ENCODE measurements at places on chromosomes 6 and 20.

DNA sequence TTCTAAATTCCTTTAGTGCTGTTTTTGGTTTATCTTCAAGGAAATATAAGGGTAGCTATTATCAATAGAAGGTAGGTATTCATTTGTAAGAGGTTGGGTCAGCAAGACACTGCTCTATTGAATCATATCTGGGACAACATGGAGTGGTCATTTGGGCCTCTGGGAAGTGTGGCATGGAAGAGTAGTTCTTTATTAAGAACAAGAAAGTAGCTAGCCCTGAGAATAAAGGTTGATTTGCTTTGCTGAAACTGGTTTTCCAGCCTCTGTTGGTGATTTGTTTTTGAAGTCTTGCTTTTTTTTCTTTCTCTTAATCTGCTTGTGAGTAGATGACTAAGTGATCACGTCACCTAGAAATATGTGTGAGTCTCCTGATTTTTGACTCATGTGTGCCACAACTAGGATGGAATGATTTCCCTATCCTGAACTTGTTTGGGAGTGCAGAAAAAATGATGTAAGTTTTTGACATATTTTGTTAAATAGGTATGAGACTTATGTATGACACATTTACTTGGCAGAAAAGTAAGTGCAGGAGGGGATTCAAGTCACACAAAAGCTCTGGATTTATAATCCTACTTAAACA, 381.8 kb downstream of the CENPW start:
- no peak for DNase-seq

- DNase-seq: no peak
Measured at GRCh38 chr6:21438237-21438985, 155.1 kb upstream of the SOX4 start.

DNA sequence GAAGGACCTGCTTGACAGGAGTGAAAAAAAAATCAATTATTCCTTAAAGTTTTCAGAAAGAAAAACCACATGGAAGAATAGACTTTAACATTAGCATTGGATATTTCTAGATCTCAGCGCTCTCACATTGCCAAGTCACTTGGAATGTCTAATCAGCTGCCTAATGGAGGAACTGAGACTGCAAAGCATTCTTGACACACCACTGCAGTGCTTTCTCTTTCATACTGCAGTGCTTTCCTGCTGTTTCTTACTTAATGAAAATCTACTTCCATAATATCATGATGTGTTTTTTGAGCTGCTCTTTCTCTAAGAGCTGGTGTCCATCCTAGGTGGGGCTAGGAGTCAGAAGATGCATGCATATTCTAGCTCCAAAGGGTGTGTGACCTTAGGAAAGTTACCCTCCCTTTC, 20.4 kb upstream of the MCM3 start:
- no peak for DNase-seq

DNA sequence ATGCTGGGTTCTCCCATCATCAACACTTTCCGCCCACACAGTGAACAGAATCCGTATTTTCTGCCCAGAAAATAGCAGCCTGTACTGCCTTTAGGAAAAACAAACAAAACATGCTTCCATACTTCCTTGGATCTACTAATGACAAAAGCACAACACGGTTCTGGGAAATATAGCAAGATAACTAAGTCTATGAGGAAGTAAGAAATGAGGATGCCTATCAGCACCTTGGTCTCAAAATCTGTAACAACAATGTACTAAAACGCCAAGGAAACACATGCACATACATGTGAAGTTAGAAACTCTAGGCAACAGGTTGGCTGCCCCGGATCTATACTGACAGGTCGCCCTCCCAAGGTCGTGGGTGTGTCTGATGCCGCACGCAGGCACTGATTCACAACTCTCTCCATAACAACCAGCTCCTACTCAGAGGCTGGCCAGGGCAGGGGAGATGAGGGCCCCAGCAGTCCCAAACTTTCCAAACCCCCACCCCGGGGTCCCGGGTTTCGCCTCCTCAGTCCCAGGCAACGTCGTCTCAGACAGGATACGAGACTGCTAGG, 710 bp downstream of the BTBD9 start:
- no peak for DNase-seq

GRCh38 chr6:156205678-156206077, 571.5 kb upstream of the ARID1B start:
- DNase-seq: no peak

GRCh38 chr6:56984361-56984760, 29.5 kb downstream of the BEND6 start:
- DNase-seq: no peak

- no peak for DNase-seq
Measured at GRCh38 chr6:85983032-85983659, 340.5 kb upstream of the SYNCRIP start.

DNA sequence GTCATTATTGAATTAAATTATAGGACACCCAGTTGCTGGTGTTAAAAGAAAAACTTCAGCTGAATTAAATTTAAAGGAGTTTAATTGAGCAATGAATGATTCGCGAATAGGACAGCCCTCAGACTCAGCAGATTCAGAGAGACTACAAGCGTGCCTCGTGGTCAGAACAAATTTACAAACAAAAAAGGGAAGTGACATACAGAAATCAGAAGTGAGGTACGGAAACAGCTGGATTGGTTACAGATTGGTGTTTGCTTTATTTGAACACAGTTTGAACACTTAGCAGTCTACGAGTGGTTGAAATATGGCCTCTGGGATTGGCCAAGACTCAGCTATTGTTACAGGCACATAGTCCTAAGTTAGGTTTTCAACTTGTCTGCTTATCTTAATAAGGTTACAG, 25.8 kb upstream of the TNFRSF21 start:
- DNase-seq: no peak

DNA sequence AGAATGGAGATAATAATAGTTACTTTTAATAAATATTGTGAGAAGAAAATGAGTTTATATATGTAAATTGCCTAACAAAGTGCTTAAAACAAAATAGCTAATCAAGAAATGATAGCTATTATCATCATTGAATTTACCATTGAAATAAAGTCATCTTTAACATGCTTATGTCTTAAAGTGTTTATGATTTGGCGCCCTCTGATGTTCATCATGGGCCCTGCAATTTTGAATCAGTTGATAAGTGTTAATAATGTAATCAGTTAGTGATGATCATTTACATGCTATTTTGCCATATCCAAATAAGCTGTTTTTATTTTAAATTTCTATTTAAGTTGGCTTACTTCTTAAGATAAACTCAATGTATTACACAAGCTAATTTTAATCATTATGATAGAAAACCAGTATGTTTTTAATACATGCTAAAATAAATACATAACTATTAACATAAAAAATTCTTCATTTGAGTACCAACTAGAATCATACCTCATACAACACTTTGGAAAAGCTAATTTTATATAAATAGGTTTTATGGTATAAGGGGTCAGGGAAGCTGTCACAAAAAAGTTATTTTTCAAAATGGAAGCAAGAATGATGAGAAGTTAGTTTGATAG, 39.2 kb upstream of the TPD52L1 start:
- no peak for DNase-seq

GRCh38 chr6:34745277-34746103, 11.8 kb upstream of the SNRPC start:
- no peak for DNase-seq

DNA sequence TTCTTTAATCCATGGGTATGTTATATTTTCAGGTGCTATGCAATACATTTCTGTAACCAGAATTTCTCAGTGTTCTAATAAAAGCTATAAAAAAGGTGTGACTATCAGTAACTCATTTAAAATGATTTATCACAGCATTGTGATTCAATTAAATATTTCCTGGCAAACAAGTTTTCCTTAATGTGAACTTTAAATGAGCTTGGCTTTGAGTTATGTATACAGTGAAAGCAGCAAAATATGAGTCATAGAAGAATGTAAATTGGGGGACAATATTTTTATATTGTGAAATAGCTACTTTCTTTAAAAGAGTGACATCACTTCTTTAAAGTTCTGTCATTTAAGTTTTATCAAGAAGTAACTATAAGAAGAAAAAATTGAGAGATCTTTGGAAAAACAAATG, 484.9 kb upstream of the MAN1A1 start:
- no peak for DNase-seq

DNA sequence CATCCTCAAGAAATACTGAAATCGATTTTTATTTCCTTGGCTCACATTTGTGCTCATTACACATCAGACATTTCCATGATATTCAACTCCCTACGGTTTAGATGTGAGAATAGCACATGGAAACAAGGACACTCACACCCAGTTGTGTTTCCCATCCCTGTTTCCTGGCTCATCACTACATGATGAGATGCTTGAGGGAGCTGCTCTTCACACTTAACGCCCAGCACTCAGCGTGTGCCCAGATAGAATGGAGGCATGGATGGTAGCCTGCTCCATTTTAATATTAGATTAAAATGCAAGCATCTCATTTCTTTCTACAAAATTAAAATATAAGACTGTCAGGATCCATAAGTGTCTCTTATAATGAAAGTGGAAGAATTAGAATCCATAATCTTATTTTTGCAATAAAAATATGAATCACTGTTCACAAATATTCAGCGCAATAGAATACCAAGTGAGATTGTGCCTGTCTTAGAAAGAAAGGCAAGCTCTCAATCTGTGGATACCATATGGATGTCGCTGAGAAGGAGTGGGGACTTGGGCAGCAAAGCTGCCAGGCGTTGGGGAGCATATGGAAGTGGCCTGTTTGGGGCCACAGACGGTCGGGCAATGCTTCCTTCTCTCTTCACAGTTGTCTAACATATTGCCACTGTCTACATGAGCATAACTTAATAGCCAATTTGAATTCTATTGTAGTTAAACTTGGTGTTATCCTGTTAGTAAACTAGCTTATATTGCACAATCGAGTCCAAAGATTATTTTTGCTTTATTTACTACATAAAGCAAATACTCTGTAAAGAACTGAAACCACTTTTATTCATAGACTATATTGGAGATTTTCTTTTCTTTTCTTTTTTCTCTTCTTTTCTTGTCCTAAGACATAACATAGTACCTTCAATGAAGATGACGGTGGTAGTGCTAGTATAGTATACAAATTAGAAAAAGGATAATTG, 206.8 kb upstream of the QKI start:
- no peak for DNase-seq
